ENCODE measurements at places on chromosomes 1 and 21.

- DNase-seq: peak; percentile 42
Measured at GRCh38 chr21:33541756-33542639, at the start of gene GART. Gene GART (minus strand): TSS chr21:33542117. CDS start chr21:33539315, 2,802 bp downstream.

- no peak for DNase-seq
Measured at GRCh38 chr1:236304682-236305081, 22.9 kb upstream of the ERO1B start.

DNA sequence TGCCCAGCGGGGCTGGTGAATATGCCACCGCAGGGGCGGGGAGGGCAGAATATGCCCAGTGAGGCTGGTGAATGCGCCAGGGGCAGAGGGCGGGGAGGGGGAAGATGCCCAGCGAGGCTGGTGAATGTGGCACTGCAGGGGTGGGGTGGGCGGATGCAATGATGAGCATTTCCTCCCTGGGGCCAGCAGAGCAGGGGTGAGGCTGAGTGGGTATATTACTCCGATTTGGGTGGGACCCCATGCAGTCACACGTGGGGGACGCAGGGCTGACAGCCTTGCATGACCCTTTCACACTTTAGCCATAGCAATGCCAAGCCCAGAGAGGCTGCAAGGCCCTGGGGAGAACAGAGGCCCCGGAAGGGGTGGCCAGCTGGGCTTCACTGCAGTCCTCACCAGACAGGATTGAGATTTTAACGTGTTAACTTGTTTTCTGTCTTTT lies 9.3 kb upstream of the SLX9 start:
- DNase-seq: no peak

- DNase-seq: peak; percentile 21
Measured at GRCh38 chr1:2404890-2405511, 7.4 kb downstream of the PEX10 start.

GRCh38 chr1:209398313-209398991 lies 185.1 kb upstream of the CAMK1G start:
- peak; percentile 75 for DNase-seq

- no peak for DNase-seq
Measured at GRCh38 chr21:31752967-31753366, 21.0 kb upstream of the SCAF4 start.

- peak; percentile 44 for DNase-seq
Measured at GRCh38 chr1:243254233-243254926, 701 bp downstream of the CEP170 start.

DNA sequence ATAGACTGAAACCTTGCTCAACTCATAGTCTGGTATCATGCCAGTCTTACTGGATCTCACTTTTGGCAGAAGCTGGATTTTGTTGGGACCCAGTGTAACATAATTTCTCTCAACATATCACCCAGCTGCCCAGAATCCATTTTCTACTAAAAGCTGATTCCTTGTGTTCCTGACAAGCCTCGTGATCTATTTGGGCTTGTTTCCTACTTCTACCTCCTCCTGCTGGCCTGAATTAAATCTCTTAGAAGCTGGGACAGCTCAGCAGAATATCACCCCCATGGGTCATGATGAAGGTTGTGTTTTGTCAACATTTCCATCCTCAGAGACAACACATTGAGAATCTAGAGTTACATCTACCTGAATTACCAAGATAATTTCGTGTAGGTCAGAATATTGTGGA lies 7.7 kb downstream of the GOLT1A start:
- DNase-seq: no peak

- no peak for DNase-seq
Measured at GRCh38 chr1:170664828-170665612, 1.1 kb downstream of the PRRX1 start.

DNA sequence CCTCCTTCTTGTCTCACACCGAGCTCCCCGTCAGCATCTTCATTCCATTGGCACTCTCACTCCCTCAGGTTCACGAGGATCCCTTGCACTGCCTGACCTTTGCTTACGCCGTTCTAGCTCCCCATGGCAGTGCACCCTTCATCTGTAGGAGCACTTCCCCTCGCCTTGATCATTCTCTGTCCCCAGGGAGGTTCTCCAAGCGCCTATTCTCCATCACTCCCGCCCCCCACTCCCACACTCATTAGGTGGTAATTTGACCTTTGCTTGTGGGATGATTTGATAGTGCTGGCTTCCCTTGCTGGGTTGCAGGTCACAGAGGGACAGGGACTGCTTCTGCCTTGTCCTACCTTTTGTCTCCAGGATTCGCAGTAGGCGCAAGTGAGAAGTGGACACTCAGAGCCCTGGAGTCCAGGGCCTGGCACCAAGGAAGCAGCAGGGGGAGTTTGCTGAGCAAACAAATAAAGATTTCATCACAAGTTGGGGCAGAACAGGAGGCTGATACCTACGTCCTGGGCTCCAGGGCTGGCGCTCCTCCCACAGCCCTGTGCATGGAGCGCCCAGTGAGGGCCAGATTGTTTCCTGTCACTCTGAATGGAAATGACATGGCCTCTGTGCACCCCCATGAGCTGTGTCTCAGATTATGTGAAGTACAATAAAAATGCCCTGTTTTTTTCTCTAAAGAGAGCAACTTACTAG lies 82.0 kb upstream of the RUNX3 start:
- no peak for DNase-seq

DNA sequence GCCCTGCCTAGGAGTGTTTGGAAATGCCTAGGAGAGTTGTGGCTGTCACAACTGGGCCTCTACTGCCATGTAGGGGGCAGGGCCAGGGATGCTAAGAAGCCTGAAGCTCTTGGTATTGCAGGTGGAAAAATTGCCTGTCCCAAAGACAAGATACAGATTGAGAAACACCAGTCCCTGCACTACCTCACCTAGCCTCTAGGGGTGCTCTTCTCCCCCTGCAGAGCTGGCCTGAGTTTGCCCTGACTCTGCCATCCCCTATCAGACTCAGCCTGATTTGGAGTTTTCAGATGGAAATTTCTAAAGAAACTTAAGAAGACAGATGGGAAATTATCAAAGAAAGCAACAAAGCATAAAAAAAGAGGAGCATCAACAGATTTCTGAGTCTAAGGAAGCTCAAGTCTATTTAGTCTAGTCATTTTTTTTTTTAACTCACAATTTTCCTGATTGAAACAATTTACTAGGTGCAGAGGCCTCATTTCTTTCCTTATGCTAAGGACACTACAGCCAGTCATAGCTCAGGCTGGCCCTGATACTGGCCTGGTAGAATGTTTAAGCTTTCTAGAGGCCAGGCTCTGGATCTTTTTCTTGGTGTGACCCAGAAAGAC lies 61.4 kb upstream of the LRRN2 start:
- DNase-seq: peak; percentile 8

GRCh38 chr1:186421446-186421845 lies 39.5 kb downstream of the PDC start:
- DNase-seq: no peak

DNA sequence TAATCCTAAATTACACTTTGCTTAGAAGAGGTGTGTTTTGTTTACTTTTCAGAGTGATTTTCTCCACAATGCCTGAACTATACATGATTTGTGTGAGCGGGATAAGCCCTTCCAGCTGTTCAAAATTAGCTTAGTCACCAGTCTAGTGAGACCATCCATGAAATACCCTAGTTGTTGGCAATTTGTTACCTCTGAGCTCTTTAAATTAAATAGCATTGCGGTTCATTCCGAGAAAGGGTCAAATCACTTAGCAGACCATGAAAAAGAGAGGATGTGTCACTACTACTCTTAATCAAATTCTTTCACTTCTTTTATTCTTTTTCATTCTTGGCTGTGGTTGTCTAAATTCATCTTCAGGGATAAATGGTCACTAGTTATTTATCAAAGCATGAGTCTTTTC lies 11.9 kb upstream of the VAV3 start:
- no peak for DNase-seq

DNA sequence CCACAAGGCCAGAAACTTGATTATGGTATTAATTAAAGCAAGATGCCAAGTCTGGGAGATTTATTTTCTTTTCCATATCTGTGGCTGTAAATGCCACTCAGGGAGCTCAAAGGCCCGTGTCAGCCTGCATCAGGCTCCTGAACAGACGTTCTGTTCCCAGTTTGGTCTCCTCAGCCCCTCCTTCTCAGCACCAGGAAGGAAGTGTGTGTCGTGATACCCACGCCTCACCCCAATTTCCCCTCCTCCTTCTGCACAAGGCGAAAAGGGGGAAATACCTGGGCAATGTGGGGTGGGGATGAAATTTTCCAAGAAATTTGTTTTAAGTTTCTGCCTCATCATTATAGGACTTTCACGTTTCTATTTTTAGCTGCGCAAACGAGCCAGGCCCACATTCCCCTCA lies 112.0 kb downstream of the SYF2 start:
- no peak for DNase-seq

DNA sequence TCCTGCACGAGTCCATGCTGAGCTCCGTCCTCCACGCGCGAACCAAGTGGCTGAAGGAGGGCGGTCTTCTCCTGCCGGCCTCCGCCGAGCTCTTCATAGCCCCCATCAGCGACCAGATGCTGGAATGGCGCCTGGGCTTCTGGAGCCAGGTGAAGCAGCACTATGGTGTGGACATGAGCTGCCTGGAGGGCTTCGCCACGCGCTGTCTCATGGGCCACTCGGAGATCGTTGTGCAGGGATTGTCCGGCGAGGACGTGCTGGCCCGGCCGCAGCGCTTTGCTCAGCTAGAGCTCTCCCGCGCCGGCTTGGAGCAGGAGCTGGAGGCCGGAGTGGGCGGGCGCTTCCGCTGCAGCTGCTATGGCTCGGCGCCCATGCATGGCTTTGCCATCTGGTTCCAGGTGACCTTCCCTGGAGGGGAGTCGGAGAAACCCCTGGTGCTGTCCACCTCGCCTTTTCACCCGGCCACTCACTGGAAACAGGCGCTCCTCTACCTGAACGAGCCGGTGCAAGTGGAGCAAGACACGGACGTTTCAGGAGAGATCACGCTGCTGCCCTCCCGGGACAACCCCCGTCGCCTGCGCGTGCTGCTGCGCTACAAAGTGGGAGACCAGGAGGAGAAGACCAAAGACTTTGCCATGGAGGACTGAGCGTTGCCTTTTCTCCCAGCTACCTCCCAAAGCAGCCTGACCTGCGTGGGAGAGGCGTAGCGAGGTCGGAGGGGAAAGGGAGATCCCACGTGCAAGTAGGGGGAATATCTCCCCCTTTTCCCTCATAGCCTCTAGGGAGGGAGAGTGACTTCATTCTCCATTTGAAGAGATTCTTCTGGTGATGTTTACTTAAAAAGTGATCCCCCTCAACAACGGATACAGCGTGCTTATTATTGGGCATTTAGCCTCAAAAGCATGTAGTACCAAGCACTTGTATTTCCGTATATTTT lies 991 bp downstream of the PRMT6 start:
- DNase-seq: peak; percentile 12

DNA sequence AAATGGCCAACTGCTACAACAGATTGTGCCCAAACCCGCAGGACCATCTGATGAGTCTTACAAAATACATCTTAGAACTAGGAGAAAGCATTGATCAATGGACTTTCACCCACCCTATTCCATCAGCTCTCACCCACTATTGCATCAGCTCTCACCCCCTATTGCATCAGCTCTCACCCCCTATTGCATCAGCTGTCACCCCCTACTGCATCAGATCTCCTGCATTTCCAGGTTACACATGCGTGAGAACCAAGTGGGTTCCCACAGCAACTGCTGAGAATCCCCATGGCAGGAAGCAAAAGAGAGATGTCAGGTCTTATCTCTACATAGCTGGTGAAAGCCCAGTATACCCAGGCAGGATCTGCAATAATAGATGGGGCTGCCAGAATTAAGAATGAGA lies 533.5 kb downstream of the LTN1 start:
- no peak for DNase-seq

- no peak for DNase-seq
Measured at GRCh38 chr1:217989510-217989909, 295.6 kb upstream of the RRP15 start.

GRCh38 chr1:202691816-202692215 lies 18.4 kb downstream of the SYT2 start:
- no peak for DNase-seq

GRCh38 chr1:230857822-230858221 lies 10.5 kb downstream of the C1orf198 start:
- no peak for DNase-seq

DNA sequence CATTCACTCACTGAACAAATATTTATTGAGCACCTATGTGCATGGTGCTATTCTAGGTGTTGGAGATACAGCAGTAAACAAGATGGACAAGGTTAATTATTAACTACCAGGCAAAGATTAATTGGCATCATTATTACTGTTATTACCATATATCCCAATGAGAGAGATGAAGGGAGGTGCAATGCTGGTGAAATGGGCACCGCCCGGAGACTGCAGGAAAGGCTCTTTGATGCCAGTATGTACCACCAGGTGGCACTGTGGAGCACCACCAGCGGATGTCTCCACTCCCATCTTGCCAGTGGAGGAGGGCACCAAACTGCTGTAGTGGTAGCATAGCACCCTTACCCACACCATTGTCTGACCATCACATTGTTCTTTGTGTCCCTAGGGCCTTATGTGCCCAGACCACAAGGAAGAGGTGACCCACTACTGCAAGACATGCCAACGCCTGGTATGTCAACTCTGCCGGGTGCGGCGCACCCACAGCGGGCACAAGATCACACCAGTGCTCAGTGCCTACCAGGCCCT lies 3.0 kb downstream of the TRIM46 start:
- peak; percentile 62 for DNase-seq

GRCh38 chr1:110674337-110675059 lies at the start of gene KCNA3:
Gene KCNA3 (minus strand): TSS chr1:110674940. CDS start chr1:110674809, 131 bp downstream.
- no peak for DNase-seq

All from fibroblast of the conjunctiva (primary cell).